Fibroblast of lung (primary cell): ENCODE measurements at places on chromosomes 12 and 14. TPM values are rescaled to one million over a fixed set of nuclear protein-coding genes. Genes with fewer than 3 reads are reported as not detected.
A peak's percentile ranks its signal among the peaks of the same experiment; 100 is the strongest.

PPP1R3E gene
- 3.3 and 6.0 TPM in 2 replicates for polyA plus RNA-seq

METTL1 gene
- 16.9 and 28.5 TPM in 2 replicates for polyA plus RNA-seq

RAB2B gene
- polyA plus RNA-seq, result 17.6 and 27.8 TPM in 2 replicates

DNA sequence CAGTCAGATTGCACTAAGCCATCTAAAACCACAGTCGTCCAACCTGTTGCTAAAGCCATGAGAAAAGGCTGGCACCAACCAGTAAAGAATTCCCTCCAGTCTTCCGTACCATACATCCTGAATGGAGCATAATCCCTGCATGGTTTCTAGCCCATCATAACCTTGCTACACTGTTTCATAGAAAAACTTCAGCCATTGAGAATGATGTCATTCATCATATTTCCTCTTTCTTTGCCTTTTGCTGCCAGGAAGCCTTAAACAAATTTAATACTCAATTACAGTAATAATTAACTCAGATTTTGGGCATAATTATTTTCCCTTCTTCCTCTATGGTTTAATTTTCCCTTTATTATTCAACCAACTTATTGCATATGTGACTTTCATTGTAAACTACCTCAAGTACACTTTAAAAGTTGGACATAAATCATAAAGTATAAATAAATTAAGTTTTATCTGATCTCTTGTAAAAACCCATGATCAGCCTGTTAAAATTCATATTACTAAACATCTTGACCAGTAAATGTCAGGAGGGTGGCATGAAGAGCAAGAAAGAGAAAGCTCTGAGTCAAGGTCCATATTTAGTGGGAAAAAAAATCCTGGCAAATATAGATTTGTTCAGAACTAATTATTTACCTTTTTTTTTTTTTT is 264.7 kb downstream of the ZFP36L1 start:
- no peak for DNase-seq

- peak; percentile 39 for DNase-seq
Observed at GRCh38 chr12:2963760-2964292, 4.6 kb downstream of the TEAD4 start.

DNA sequence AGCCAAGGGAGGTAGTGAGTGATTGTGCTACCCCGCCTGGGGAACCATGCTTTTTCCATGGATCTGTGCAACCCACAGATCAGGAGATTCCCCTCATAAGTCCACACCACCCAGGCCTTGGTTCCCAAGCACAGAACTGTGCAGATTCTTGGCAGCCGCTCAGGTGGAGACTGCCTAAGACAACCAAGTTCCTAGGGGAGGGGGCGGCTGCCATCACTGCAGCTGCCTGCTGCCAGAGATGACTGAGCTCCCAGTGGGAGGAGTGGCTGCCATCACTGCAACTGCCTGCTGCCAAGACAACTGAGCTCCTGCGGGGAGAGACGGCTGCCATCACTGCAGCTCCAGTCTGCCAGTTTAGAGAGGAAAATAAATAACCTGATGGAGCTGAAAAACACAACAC is 138.3 kb upstream of the GARIN2 start:
- peak; percentile 17 for DNase-seq

DNA sequence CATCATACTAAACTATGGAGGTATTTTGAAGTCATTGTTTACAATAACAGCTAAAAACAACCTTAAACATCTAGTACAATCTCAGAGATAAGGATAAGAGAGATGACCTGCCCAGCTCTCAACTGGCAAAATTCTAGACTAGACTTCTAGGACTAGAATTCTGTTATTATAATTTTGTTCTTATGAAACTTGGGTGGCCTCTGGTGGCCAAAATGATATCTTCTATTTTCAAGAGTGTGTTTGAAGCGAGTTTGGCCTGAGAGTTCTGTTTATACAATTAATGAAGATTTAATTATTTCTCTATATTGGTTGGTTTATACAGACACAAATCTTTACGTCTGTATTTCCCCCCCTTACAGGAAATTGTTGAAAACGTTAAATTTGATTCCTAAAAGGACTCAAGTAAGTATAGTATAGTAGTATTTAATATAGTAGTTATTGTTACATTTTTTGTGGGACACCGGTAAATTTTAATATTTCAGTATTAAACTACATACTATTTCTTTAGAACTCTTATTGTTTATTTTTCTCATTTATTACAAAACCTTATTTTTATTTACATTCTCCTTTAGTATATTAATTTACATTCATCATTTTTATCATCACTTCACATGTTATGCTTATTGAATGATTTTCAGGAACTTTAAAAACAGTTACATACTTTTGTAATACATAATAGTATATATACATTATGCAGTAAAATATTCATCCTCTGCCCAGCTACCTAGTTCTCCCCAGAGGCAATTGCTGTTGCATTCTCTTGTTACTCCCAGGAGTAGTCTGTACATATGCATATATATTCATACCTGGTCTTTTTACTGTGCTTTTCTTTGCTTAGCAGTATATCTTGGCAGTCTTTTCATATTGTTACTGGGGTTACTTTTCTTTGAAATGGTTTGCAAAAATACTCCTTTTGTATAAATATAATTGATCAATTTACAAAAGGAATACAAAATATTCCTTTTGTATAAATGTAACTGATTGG is 6.6 kb downstream of the PPHLN1 start:
- peak; percentile 67 for DNase-seq

GRCh38 chr12:121803861-121804416 is at the start of gene SETD1B:
Gene SETD1B, plus strand, starts transcription at chr12:121804009. Its CDS starts 729 bp downstream, at chr12:121804738.
- DNase-seq, result peak; percentile 70

- no peak for DNase-seq
Observed at GRCh38 chr12:42446761-42447160, 120.8 kb downstream of the PPHLN1 start.
